ENCODE measurements at places on chromosomes 2 and 18. TPM values are rescaled to one million over a fixed set of nuclear protein-coding genes. Genes with fewer than 3 reads are reported as not detected.
A peak's percentile ranks its signal among the peaks of the same experiment; 100 is the strongest.

GRCh38 chr2:100666996-100667395, 104.2 kb downstream of the PDCL3 start:
- no peak for DNase-seq

DNA sequence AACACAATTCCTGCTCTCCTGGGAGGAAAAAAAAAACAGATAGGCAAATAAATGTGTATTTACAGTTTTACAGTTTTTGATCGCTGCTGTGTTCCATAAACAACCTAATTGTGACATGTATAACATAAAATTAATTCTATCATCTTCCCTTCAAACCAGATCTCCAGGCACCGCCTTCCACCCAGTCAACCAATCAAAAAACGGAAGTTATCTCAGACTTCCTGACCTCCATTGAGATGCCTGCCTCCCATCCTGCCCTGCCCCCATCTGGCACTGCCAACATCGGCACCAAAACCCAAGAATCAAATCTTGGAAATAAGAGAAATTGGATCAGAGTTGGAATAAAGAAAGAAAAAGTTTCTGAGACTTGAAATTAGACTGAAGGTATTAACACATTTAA, 3.1 kb upstream of the RIOK3 start:
- DNase-seq = no peak

DNA sequence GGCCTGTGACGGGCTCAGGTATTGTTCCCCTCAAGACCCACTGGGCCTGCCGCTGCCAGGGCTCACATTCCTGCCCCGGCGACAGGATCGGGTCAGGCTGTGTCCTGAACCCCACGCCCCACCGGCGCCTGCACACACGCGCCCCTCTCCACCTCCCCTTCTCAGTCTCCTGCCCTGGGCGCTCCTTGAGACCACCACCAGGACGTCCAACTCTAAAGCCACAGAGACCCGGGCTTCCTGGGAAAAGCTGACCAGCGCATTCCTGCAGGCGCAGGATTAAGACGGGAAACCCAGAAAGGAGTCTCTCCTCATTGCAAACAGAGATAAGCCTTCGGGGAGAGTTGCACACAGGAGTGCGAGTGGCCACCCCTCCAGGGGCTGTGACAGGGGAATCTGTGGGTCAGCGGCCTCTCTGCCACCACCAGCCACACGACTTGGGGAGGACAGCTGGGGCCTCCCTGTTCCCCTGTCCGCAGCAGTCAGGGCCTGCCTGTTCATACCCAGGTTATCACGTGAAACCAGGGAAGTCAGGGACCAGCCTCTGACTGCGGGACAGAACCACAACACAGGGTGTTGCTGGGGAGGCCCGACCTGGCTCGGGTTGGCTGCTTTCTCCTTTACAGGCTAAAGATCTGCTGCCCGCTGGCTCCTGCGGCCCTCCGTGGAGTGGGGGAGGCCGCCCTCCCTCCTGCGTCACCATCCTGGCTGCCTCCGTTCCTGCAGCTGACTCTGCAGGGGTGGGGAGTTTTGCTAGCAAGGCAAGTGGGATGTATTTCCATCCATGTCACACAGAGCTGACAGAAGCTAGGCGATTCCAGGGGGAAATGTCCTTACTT, 88.8 kb downstream of the ZCCHC2 start:
- DNase-seq = no peak

DNA sequence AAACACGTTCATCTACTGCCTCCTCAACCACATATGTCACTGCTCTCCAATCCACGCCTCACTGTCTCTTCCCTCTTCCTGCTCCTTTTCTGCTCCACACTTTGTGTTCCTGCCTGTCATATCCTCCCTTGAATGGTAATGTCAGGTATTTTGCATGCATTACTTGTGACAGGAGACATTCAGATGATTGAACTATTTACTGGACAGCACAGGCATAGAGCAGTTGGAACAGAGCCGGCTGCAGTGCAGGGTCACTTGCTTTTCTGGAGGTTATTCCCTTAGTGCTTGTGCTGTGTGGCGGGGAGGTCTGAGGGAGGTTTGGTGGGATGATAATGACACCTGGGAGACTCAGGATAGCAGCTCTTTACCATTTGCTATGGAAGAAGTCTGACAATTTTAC, 93.8 kb downstream of the LTBP1 start:
- DNase-seq = no peak

DNA sequence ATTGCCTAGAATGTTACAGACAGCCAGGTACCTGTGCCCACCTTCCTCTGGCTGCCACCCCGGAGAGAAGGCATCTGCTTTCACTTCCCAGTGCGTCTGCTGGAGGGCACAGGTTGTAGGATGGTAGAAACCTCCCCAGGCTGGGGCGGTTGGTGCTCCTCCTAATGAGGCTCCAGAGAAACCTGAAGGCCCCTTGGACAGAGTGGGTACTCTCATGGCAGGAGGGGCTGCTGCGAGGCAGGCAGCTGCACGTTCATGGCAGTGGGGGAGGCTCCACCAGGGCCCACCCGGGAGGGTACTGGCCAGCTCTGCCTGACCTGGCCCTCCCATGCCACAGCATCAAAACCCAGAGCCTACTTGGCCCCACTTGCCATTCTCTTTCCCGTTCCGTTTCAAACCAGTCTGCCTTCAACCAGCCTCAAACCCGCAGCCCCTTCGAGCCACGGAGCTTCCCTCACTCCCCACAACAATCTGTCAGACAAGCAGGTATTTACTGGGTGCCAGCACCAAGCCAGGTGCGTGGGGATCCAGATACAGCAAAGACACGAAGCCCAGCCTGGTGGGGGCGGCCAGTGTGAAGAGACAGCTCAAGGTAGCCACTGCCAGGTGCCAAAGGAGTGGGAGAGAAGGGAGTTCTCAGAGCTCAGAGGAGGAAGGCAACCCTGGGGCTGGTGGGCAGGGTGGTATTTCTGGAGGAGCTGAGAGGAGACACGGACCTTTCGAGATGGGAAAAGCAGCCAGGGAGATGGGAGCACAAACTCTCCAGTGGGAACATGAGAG, 229.6 kb downstream of the LOXHD1 start:
- no peak for DNase-seq

- DNase-seq = peak; percentile 84
Measured at GRCh38 chr2:199977984-199978415, 22.6 kb downstream of the MAIP1 start.

DNA sequence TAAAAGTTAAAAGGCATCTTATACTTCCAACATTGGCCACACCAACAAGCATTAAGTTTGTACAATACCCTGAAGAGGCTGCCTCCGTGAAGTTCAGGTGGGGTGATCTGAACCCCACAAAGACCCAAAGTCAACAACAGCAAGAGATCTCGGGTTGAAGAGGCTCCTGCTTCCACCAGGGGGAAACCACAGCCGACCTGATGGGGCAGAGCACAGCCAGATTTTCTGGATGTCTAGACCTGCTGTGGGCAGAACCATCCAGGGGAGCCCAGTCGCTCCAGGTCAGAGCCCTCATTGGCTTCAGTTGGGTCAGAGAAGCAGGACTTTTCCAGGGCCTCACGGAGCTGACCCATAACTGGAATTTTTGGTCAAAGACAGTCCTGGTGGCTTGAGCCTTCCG, 66.5 kb upstream of the ACKR3 start:
- DNase-seq = no peak

TMEM185B gene
- total RNA-seq = 42.0 TPM

ANKRD53 gene
- not detected for total RNA-seq

RBM43 gene
- 5.2 TPM for total RNA-seq

Measured in Calu3 (cell line).